Suprapubic skin (tissue), 4 donors: ENCODE measurements at places on chromosomes 4 and X. TPM values are rescaled to one million over a fixed set of nuclear protein-coding genes. Genes with fewer than 3 reads are reported as not detected.

- DNase-seq: no peak
- H3K36me3 ChIP-seq: no peaks in the 10 kb centered on the region
- no peak overlapping the region for H3K4me3 ChIP-seq
- no peak overlapping the region for H3K27ac ChIP-seq
- H3K4me1 ChIP-seq: no peaks in the 10 kb centered on the region
- no peaks in the 10 kb centered on the region for H3K27me3 ChIP-seq
These were observed 639.6 kb downstream of the IQCM start for GRCh38 chr4:149176039-149176438.

- H3K4me3 ChIP-seq: no peak overlapping the region
- H3K36me3 ChIP-seq: no peaks in the 10 kb centered on the region
- peaks cover 56% of the 10 kb centered on the region for H3K27me3 ChIP-seq
- H3K4me1 ChIP-seq: no peaks in the 10 kb centered on the region
These were observed 15.2 kb downstream of the ADRA2C start for GRCh38 chr4:3781193-3781886.

DNA sequence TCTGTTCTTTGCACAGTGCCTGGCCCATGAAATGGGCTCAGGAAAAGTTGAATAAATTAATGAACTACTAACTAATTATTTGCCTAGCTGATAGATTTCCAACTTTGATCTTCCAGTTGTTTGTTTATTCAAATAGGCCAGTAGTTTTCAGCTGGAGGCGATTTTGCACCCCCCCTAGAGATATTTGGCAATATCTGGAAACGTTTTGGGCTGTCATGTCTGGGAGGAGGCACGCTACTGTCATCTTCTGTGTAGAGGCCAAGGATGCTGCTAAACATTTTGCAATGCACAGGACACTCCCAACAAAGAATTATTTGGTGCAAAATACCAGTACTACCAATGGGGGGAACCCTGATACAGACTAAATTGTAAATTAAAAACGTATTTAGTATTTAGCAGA lies 81.9 kb downstream of the VCX2 start:
- H3K27me3 ChIP-seq: no peaks in the 10 kb centered on the region
- no peak overlapping the region for H3K27ac ChIP-seq
- no peaks in the 10 kb centered on the region for H3K36me3 ChIP-seq
- no peaks in the 10 kb centered on the region for H3K4me1 ChIP-seq

GRCh38 chr4:147794787-147795413 lies 63.0 kb downstream of the ARHGAP10 start:
- no peak for DNase-seq
- peaks cover 31% of the 10 kb centered on the region for H3K4me1 ChIP-seq
- H3K27me3 ChIP-seq: no peaks in the 10 kb centered on the region
- H3K36me3 ChIP-seq: no peaks in the 10 kb centered on the region

FAM236A gene
- total RNA-seq: not detected

EVC gene
- total RNA-seq: 54.1 TPM

GPM6B gene
- 6.6 TPM for total RNA-seq

VSIG4 gene
- total RNA-seq: 10.7 TPM
